EH (cell line): ENCODE measurements at places on chromosomes 2 and 18.

GRCh38 chr18:40849886-40850285, 1105.1 kb upstream of the PIK3C3 start:
- no peak for DNase-seq

GRCh38 chr2:110780461-110780860, 48.1 kb downstream of the ACOXL start:
- DNase-seq: no peak

DNA sequence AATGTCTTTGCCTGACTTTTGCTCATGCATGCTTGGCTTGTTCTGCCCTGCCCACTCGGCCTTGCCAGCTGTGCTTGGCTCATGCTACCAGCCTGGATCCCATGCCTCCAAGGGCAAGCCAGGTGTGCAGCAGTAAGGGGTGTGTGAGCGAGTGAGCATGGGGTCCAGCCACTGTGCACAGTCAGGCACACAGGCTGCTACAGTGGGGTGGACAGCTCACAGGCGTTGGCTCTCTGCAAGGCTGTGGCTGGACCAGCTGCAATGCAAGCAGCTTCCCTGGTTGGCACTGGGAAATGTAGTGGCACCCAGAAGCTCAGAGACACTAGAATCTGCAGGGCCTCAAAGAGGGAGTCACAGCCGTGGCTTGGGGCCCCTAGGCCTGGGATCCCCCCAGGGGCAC, 529.7 kb downstream of the DSC3 start:
- no peak for DNase-seq

DNA sequence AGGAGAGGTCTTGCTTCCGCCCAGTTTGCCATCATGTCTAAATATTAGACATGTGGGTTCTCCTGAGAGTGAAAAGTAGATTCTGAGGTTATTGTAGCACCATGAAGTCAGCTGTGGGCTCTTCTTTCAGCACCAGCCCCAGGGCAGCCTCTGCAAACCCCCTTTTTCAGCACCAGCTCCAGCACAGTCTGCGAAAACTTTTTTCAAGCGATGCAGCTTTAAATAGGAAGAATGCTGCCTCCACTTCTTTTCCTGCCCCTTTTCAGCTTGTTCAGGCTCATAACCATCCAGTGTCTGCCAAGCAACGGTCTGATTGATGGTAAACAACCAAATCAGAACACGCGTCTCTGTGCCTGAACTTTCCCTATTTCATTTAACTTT, at the start of gene COL5A2:
COL5A2 (minus strand) TSS at position 192 of the 381 bp plus-strand sequence; CDS start at position 35, 157 bp downstream.
- peak; percentile 96 for DNase-seq

DNA sequence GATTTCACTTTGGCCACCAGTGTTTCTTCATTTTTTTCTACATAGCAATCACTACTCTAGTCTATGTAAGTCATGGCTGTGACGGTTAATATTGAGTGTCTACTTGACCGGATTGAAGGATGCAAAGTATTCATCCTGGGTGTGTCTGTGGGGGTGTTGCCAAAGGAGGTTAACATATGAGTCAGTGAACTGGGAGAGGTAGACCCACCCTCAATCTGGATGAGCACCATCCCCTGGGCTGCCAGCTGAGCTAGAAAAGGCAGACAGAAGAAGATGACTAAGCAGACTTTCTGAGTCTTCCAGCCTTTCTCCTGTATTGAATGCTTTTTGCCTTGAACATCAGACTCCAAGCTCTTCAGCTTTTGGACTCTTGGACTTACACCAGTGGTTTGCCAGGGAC, 265.0 kb upstream of the SLC8A1 start:
- peak; percentile 88 for DNase-seq

DNA sequence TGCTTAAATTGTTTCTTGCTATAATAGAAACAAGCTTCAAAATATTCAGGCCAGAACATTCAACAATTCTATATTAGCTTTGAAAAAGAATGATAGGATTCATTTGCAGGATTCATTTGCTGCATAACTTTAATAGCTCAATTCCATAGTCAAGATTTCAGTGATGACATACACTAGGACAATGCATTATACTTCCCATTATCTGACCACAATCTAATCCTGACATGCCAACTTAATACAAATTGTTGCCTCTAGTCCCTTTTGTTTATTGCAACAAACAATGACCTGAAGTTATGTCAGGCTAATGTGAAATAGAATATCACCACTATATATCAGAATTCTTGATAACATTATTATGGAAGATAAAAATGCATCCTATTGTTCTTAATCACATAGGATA, 169.4 kb downstream of the DNAH7 start:
- peak; percentile 56 for DNase-seq

- no peak for DNase-seq
These were observed 687.1 kb downstream of the DPP10 start for GRCh38 chr2:115129536-115129935.

DNA sequence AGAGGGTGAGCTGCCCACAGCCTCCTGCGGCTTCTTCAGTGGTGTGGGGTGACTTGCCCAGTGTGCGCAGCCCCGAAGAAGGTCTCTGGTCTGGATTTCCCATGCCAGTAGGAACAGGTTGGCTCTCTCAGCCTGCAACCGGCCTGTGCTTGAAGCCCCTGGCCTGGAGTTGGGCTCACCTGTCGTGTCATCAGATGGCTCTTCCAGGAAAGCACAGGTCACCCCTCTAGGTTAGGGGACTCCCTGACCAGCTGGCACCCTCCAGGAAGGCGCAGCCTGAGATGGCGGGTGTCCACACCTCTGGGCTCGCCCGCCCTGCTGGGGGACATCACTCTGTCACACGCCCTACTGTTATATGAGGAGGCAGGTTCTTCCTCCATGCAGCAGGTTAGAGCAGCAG, 179.8 kb downstream of the SEPTIN10 start:
- no peak for DNase-seq

DNA sequence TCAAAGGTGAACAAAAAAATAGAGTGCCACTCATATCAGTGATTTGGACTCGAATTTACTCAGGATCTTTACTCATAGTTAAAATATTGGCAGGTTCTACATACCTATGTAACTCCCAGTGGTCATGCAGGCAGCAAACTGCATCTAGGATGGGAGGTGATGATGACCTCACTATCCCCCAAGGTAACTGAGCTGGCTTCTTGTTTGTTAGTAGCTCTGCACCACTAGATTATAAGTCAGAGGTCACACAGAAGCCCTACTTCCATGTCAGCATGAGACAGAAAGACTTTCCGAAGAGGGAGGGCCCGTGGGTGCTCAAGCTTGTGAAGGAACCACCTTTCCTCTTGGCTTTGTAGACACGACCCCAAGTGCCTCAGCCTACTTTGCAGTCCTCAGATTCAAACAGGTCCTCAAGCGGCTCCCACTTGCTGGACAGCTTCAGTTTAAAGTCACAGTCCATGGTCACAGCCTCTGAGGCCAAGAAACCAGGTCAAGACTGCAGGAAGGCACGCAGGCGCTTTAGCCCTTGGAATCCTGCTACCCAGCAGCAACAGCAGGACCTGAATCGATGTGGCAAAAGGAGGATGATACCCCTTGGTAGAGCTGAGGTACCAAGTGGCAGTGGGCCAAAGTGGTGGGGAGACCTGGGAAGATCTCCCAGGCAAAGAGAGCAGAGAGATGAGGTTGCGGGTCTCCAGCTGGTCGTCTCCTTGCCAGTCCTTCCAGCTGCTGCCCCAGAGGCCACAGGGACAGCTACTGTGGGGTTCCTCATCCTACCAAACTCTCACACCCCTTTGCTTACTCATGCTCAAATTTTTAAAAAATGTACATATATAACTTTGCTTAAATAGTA, 4.3 kb downstream of the NTSR2 start:
- DNase-seq: no peak

GRCh38 chr18:76905821-76906220, 83.5 kb downstream of the ZNF236 start:
- DNase-seq: no peak

- DNase-seq: peak; percentile 15
These were observed 137.4 kb upstream of the FBXO11 start for GRCh38 chr2:48043746-48044145.

GRCh38 chr2:176187200-176187898, 1.1 kb upstream of the HOXD1 start:
- peak; percentile 7 for DNase-seq

DNA sequence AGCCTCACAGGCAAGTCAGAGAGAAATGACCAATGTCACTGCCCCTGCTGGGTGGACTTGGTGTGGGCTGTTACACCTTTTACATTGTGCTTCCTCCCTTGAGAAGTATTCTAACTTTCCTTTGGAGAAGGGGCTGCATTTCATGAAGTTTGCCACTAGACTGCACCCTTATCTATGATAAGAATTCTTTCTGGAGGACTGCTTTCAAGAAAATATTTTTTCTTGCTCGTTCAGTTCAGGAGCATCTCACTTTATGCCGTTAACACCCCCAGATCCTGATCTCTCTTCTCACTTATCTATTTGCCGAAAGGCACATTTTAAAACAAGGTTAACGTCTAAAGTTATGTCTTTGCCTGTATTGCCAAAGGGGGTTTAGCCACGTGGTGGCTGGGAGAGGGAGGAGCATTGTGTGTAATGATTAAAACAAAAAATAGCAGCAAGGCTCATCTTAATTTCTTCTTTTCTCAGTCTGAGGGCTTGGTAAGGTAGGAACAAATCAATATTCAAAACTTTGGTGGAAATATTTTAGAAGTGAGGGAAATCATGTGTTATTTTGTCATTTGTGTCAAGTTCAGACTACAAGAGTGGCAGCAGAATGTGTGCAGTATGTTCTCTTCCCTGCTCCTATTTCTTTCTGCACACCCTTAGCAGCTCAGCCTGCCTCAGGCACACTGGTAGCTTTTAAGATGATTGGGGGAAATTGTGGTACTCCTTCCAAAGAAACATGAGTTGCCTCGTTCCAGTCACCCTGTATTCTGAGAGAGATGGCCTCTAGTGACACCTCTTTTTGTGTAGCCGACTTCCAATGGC, 1.6 kb upstream of the IGFBP5 start:
- peak; percentile 57 for DNase-seq

DNA sequence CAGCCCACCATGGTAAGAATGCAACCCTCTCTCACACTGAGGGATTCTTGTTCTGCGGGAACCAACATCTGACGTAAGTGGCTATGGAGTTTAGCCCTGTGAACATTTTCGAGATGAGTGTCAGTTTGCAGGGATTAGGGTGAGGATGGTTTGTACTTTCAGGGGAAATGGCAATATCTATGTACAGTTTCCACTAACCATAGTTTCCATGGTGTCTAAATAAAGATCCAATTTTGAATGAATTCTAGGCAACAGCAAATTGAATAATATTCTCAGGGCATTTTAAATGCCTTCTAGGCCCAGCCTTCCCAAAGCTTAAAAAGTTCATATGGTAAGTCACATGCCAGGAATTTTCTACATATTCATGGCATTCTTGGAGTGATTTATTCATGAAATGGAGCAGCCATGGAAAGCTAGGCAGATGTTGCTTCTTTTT, 105.4 kb upstream of the MMADHC start:
- peak; percentile 81 for DNase-seq

DNA sequence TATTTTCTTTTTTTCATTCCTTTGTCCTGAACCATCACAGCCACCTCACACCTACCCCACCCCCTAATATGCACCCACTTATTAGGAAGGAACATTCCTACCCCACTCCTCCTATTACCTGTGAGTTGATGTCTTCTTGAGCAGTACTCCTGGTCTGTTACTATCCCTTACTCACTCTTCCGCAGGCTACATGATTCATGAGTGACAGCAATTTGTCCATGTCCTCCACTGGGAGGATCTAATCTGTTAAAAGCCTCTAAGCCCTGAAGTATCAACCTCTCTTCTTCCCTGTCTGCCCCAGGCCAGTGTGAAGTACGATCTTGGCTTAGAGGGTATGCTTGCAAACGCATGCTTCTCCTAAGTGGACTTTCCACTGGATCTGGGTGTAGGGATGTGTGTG, 75.6 kb upstream of the RFX8 start:
- no peak for DNase-seq

GRCh38 chr2:232327105-232328031, 51.2 kb upstream of the ALPP start:
- peak; percentile 58 for DNase-seq

- peak; percentile 58 for DNase-seq
These were observed 634 bp downstream of the CREB1 start for GRCh38 chr2:207530160-207531031.

GRCh38 chr2:15850534-15850933, 89.8 kb upstream of the MYCN start:
- no peak for DNase-seq

GRCh38 chr2:85655961-85656417, 12.0 kb downstream of the SFTPB start:
- peak; percentile 90 for DNase-seq

DNA sequence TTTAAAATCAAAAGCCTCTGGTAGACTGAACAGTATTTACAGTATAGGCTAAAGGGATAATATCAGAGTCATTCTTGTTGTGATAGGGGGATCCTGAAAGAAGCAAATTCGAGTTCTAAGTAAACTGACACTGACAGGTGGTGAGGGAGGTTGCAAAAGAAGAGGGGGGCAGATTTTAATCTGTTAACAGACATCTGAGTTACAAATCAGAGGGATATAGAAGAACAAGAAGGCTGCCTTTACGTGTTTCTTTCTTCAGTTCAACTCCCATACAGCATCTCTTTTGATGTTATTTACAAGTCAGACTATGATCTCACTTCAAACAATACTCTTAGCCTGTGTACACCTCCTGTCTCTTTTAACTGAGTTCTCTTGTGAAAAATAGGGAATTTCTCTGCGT, 16.3 kb upstream of the ITGA4 start:
- no peak for DNase-seq

DNA sequence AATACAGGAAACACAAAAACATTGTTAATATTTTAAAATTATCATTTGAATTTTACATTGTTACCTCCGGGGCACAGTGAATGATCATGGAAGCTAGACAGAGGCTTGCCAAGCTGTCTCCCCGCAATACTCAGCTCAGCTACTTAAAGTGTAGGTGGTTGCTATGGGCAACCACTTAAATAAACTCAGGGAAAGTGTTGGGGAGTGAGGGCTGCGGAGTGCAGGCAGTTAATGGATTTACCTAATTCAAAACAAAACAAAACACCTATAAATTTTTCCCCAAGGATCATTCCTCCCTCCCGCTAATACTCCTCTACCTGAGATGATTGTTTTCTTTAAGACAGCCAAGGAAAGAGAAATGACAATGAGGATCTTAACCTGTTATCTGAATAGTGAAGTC, 349.5 kb downstream of the TGIF1 start:
- DNase-seq: no peak

DNA sequence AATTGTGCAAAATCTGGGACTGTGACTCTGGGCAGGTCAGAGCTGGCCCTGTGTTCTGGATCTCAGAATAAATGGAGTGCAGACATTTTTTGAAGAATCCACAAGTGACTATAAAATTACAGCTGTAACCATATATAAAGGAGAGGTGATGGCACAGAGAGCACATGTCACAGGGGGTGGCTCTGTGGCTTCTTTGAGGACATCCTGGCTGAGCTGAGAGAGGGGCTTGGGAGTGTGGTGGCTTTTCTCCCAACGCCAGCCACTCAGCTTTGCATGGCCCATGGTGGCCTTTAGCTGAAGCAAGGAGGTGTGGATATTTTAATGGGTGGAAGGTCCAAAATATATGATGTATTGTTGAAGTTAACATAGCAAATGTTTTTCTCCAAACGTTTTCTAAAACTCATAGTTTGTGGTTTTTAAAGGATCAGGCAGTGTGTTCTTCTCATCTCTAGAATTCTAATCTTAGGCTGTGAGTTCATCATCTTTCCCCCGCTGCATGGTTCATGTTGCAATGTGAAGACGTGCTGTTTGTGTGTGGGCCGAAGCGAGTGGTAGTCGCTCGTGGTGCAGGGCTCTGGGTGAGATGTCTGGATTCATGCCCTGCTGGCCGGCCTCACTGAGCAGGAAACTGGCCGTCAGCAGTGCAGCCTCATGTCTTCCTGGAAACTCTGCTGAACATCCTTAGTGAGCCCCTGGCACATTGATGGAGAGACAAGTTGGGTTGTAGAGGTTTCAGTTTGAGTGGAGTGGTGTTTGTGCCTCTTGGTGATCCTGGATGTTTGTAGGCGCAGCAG, 109.9 kb downstream of the ZNF236 start:
- peak; percentile 1 for DNase-seq
